ENCODE measurements at places on chromosomes 12 and 14.

DNA sequence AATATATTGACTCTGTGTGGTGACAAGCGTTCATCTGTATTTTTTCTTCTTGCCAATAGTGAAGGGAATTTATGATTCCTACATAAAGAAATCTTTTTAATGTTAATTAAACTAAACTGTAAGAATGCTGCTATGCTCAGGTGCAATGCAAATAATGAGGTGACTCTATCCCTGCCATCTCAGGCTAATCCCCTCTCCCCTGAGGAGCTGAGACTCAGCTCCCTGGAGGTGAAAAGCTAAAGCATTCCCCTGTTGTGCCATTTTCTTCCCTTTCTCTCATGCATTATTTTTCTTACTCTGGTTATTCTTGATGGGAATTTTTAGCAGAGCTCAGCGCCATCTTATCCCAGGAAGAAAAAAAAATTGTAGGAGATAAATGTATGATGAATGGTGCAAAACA lies 113.9 kb upstream of the FGD4 start:
- DNase-seq = no peak

- DNase-seq = no peak
Measured at GRCh38 chr12:32108787-32109186, 2.1 kb downstream of the BICD1 start.

- DNase-seq = no peak
Measured at GRCh38 chr14:87809261-87809660, 183.7 kb downstream of the GALC start.

GRCh38 chr12:116863275-116863767 lies 17.9 kb downstream of the HRK start:
- DNase-seq = no peak

DNA sequence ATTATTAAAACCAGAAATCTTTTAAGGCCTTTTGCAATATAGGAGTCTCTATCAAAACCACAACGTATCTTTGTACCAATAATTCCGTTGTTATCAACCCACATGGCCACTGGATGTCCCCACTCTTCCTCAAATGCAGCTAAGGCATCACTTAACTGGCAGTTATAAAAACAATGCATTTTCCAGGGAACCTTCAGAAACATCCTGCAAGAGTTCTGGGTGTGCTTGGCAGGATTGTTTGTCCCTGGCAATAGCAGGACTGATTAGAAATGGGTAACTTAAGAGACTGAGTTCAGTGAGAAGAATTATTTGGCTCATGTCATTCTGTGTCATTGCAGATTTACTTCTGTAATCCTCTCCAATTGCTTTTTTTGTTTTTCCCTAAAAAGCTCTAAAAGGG lies 112.0 kb downstream of the SLC15A5 start:
- no peak for DNase-seq

DNA sequence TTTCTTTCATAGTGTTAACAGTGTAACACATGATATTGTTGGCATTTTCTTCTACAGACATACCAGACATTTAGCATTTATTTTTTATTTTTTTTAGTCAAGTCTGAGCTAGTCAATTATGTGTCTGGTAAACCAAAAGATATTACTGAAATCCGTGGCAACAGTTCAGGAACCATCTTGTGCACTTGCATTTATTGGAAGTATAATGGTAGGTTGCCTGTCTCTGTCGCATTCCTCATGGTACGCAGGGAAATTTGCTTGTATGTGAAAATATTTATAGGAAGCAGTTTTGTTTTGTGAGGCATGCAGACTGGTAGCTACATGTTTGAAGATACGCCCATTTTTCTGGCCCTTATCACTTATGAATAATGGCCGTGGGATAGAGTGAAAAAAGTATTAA lies 186.1 kb upstream of the SLC38A2 start:
- DNase-seq = no peak

DNA sequence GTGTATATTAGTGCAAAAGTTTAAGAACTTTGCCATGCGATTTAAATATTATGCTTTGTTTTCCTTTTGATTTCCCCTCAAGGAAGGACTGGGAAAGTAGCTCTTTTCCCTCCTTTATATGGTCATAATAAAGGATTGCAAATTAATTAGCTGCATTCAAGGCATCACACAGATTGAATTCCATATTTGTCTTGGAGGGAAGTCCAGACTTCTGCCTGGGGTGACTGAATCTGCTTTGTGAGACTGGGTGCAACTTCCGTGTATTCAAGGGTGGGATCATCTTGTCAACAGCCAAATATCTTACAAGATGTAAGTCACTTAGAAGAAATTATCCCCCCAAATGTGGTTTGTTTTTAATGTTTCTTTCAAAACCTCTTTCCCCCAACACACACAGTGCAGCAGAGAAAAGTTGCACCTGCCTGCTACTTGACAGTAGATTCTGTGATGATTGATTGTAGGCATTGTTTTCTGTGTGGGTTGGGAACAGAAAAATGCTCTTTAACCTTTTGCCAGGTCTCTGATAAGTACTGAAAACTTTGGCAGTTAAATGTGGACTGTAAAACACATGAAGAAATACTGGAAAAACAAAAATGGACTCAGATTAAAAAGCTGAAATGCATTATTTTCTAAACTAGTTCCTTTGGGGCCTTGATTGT lies 28.4 kb downstream of the STK38L start:
- DNase-seq = no peak

DNA sequence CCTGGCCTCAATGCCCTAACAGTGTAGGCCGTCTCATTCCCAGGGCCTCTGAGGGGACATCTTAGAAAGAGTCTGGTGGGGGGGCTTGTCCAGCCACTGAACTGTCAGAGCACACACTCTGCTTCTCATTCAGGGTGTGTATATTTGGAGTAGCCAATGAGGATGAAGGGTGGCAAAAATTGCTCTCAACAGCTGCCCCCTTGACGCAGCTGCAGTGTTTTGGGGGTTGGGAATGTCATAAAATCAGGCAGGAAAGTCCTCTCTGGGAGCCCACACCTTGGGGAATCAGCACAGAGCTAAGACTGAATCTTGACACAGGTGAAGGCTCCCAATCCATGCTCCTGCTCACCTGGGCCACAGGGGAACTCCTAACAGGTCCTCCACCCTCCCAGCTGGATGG lies 1.5 kb downstream of the RASAL1 start:
- no peak for DNase-seq

- DNase-seq = no peak
Measured at GRCh38 chr12:22276867-22277266, 57.6 kb downstream of the ST8SIA1 start.

DNA sequence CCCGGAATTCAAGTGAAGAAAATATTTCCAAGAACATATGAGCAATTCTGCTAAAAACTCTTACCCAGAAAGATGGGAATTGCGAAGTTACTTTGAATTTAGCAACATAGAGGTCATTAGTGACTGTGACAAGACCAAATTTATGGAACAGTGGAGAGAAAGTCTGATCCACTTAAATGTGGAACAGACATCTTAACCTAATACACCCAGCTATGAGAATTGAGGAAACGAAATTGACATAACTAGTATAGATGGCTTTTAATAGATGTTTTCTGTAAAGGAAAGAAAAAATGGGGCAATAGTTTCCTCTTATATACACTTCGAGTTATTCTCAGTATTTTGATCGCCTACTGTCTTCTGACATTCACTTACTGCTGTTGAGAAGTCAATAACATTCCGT lies 4.6 kb downstream of the OVCH1 start:
- DNase-seq = no peak

DNA sequence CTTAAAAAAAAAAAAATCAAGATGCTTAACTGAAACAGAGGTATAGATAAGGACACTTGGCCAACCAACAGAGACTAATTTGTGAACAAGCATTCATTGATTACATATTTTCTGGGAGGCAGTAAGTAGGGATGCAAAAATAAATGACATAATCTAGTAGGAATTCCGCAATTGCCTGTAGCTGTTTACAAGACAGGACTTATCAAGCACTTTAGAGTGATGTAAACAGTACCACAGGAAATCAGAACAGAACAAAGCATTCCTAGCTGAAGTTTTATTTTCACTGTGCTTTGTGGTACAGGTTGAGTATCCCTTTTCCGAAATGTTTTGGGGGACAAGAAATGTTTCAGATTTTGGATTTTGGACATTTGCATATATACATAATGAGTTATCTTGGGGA lies 68.2 kb upstream of the FGD4 start:
- DNase-seq = no peak

DNA sequence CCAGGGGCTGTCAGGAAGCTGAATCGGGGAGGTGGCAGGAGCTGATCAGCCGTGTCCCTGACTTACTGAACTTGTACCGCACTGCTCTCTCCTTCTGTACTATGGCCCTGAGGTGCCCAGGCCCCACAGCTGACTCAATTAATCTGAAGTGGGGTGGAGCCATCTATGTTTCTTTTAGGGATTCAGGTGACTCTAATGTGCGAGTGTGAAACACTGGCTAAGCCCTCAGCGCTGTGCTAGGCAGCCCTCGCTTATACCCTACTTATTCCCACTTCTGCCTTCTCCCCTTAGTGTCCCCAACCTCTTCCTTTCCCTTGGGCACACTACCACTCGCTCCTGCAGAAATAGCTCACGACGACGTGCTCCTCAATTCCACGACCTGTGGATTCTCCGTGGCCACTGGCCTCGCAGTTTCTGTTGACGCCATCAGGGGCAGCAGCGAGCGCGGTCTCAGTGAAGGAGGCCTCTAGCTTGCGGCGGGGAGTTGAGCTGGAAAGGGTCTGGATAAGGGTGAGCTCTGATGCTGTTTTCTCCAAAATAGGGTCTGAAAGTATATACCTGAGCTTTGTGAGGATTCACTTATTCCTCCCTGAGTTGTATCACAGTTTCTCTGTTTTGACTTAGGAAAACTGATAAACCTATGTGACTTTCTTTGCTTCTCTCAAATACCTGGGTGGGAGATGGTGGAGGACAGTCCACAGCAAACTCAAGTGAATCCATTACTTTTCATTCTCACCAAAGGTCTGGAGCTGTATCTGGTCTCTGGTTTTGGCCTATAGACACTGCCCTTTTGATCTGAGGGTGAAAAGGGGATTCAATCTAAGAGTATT lies 167.6 kb downstream of the SLC41A2 start:
- DNase-seq = no peak
